Inflammatory macrophage treated with lipopolysaccharide for 4 hours (primary cell): ENCODE measurements at places on chromosomes 5 and 9.

DNA sequence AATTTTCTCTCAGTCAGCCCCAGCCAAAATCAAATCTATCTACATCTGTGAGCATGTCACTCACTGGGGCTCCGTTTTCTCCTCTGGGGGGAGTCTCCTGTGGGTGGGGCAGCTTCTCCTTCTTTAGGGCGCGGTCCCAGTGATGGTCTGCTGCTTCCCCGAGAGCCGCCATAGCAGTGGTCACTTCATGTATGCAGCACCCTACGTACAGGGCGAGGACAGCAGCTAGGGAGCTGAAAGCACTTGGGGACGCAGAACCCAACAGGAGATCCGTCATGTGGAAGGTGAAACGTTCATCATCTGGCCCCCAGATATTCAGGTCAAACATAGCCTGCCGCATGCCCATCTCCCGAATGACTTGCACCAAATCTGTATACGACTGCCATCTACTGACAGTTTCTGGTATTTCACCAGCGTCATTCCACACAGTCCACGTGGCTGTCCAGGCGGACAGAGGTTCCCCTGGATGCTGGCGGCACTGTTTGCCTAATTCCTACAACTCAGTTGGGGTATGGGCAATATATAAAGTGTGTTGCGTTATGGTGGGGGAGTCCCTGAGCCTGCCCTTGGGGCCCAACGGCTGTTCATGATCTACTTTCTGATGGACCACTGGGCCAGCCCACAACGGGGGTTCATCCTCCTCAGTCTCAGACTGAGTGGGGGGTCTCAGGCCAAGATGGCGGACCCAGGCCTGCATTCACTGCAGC lies 795.0 kb downstream of the EFNA5 start:
- DNase-seq = peak; percentile 39

- no peak for DNase-seq
These were observed 6.3 kb upstream of the CLPTM1L start for GRCh38 chr5:1351156-1351555.

GRCh38 chr9:6614489-6614888 lies 31.0 kb downstream of the GLDC start:
- DNase-seq = no peak

GRCh38 chr5:6386271-6386670 lies 7.9 kb upstream of the MED10 start:
- DNase-seq = no peak

DNA sequence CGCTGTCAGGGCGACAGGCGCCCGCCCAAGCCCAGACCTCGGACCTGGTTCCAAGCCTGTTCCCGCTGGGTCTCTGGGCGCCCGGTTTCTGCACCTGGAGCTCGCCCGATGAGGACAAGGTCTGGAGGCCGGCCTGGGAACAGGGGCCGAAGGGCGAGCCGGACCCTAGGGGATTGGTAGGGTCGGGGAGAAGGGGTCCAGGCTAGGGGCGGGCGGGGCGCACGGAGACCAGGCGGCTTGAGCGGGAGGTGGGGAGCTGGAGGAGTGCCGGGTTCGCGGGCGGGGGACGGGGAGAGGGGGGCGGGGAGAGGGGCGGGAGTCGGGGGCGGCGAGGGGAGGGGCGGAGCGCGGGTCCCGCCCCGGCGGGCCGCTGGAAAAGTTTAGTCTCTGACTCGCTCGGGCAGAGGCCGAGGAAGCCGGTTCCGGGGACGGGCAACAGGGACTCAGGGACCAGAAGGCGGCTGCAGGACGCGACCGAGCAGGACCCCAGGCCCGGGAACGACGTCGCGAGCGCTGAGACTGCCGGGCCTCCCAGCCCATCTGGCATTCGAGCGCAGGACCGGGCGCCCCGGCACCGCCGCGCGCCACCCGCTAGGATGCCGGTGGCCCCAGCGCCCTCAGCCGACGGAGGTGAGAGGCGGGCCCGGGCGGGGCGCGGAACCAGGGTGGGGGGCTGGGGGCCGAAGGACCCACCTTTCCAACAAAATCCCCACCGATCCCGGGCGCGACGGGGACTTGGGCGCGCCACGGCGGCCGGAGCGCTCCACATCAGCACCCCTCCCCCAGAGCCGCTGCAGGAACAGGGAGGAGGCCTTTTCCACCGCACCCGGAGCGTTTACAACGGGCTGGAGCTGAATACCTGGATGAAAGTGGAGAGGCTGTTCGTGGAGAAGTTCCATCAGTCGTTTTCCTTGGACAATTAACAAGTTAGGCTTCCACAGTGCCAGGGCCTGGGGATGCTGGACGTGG lies at the start of gene S1PR3:
TSS of gene S1PR3 (plus strand) at position 403 of the 969 bp plus-strand sequence. CDS start 9,733 bp downstream, outside the sequence.
- DNase-seq = peak; percentile 15

- DNase-seq = no peak
These were observed 359.7 kb downstream of the TRIM32 start for GRCh38 chr9:117046666-117047327.

DNA sequence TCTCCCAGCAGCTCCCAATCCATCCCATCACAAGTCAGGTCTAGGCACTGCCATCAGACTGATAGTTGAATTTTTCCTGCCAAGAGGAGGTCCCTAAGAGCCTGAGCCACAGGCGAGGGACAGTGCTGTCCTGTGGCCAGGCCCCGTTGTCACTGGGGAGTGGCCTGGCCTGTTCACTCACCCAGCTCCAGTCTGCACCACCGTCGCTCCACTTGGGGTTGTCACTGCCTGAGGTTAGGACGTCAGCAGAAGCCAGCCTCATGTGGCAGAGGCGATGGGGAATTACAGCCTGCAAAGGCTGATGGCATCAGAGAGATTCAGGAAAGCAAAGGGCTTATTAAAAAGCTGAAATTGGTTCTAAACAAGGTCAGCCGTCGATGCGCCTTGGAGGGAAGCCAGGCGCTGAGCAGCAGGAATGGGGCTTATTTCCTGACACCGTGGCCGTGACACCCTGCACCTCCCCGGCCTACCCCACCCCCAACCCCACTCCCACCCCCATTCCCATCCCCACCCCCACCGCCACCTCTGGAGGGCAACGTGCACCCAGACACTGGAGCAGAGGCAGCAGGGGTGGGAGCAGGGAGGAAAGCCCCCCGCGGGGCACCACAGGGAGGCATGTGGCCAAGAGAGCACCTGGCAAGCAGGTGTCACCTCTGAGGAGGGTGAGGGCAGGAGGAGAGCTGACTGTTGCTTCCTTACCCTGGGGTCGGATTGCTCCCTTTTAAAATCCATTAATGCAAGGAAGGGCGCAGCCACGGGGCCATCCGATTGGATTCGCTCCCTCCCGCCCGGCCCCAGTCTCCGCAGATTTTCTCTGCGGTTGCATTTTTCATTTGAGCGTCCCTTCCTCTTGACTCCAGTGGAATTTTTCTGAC lies 3.1 kb upstream of the DBH start:
- no peak for DNase-seq

- DNase-seq = no peak
These were observed 2375.8 kb downstream of the MAT2B start for GRCh38 chr5:165881259-165881658.

- DNase-seq = no peak
These were observed 57.3 kb downstream of the ZFR start for GRCh38 chr5:32387211-32387610.

GRCh38 chr5:56876327-56876726 lies 33.1 kb upstream of the SETD9 start:
- DNase-seq = peak; percentile 79

DNA sequence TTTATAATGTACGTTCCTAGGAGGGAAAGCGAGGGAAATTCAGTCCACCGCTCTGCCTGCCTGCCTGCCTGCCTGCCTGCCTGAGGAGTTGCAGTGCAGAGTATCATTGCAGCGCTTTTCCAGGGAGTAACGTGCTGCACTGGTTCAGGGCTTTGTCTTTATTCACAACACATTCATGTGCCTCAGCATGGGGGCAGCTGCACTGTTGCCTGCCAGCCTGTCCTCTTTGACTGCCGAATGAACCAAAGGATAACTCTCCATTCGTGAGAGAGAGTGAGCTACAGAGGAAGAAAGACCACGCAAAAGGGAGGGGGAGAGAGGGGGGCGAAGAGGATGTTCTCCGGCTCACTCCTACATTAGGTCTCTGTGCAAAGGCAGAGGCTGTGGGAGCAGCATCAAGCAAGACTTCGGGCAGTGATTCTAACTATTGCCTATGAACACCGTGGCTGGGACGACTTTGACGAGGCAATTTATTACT lies 791.2 kb downstream of the MAT2B start:
- no peak for DNase-seq

DNA sequence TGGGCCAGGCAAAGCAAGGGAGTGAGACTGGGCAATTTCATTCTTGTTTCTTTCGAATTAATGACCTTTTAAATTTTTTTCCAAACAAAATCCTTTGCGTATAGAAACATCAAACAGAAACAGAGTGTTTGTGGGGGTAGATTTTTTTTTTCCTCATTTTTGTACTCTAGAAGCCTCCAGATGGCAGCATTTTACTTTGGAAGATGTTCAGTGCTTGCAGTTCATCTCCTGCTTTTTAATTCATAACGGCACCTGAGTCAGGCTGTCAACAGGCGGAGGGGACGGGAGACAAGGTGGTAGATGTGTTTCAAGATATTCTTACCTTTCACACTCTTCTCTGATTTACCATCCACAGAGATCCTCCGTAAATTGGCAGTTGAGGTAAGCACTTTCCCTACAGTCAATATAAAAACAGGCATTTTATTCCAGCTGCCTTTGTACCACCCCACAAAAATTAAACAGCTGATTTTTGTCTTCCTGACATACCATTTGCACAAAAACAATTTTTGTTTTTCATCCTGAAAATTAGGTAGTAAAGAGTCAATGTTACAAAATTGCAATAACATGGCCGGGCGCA lies 99.5 kb upstream of the FBXL17 start:
- no peak for DNase-seq

DNA sequence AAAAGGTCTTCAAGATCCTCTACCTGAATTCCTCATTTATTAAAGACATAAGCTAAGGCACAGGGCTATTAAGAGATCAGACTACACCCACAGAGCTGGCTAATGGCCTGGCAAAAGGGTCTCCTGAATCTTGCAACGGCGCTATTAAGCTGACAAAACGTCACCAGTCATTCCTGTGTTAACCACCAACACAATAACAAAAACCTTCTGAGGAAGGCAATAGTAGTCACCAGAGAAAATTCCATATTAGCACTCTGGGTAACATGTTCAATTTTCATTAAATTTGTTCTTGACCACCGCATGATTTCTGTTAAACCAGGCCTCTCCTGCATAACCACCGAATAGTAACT lies 77.0 kb downstream of the GNAQ start:
- no peak for DNase-seq

- peak; percentile 91 for DNase-seq
These were observed 513.4 kb upstream of the MEF2C start for GRCh38 chr5:89396278-89396954.

DNA sequence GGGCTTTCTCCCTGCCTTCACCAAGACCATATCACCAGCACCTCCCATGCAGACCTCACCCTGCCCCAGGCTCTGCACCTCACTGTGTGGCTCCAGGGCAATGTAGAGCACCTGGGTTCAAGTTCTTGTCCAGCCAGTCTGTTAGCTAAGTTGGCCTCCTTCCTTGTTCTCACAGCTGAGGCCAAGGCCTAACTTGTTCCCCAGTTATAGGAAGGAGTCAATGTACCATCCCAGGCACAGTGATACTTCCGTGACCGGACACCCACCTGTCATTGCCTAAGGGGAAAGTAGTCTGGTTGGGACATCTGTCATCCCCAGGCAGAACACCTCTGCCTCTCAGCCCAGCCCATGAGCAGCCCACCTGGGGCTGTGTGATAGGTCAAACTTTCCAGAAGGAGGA lies 14.4 kb upstream of the ARAP3 start:
- no peak for DNase-seq

DNA sequence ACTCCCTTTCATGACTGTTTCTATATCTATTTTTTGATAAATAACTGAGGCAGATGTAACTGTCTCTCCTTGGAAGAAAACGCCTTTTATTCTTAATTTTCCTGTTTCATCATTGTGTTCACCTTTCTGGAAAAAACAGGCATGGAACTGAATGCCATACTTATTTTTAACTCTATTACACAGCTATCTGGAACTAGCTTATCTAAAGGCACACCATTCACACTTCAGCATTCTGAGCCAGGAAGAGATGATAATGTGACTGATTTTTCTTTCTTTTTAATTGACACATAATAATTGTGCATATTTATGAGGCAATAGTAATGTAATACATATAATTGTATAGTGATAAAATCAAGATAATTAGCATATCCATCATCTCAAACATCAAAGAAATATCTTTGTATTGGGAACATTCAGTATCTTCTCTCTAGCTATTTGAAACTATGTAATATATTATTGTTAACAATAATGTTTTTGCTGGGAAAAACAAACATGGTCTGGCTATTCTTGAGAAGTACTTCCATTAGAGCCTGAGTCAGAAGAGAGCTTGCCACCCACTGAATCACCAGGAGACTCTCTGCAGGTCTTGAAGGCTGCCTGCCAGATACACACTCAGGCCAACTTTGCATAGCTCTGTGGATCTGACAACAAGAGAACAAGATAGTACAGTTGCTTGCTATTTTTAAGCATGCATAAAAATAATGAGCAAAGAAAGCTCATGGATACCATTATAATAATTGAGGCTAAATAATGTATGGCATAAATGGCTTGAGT lies 501.0 kb upstream of the EDIL3 start:
- DNase-seq = no peak

GRCh38 chr9:127035423-127035822 lies 87.0 kb downstream of the ANGPTL2 start:
- DNase-seq = no peak

- DNase-seq = no peak
These were observed 8.8 kb downstream of the ZSWIM6 start for GRCh38 chr5:61340775-61341361.

- DNase-seq = no peak
These were observed 270.8 kb upstream of the ANKRD55 start for GRCh38 chr5:56503929-56504328.

GRCh38 chr9:7320139-7320538 lies 479.4 kb downstream of the DMAC1 start:
- no peak for DNase-seq

GRCh38 chr9:132244582-132245455 lies 83.0 kb downstream of the NTNG2 start:
- no peak for DNase-seq

DNA sequence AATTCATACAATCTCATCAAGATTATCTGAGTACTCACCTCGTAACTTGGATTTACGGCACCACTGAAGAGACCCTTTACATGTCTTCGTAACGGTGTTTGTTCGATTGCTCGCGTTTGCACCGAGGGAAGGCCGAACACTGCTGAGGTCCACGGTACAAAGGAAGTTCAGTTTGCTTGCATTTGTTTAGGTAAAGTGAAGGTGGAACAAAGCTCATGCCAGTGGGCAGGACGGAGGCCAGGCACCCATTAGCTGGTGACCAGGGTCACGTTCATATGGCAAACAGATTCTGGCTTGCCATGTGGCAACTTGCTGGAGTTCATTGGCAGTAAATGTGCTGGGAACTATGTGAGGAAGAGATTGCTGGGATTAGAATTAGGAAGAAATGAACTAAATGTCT lies 164.8 kb downstream of the MACROH2A1 start:
- DNase-seq = no peak

- no peak for DNase-seq
These were observed 27.7 kb downstream of the LHX6 start for GRCh38 chr9:122200960-122201595.
